Stimulated activated CD4-positive, alpha-beta T cell treated with anti-CD3 and anti-CD28 coated beads, Interleukin-4, amount 100 ng/mL, for 24 hours (primary cell): ENCODE measurements at places on chromosomes 16 and 17.
A peak's percentile ranks its signal among the peaks of the same experiment; 100 is the strongest.

- no peak for DNase-seq
These were observed 17.1 kb downstream of the DGKE start for GRCh38 chr17:56851008-56851407.

DNA sequence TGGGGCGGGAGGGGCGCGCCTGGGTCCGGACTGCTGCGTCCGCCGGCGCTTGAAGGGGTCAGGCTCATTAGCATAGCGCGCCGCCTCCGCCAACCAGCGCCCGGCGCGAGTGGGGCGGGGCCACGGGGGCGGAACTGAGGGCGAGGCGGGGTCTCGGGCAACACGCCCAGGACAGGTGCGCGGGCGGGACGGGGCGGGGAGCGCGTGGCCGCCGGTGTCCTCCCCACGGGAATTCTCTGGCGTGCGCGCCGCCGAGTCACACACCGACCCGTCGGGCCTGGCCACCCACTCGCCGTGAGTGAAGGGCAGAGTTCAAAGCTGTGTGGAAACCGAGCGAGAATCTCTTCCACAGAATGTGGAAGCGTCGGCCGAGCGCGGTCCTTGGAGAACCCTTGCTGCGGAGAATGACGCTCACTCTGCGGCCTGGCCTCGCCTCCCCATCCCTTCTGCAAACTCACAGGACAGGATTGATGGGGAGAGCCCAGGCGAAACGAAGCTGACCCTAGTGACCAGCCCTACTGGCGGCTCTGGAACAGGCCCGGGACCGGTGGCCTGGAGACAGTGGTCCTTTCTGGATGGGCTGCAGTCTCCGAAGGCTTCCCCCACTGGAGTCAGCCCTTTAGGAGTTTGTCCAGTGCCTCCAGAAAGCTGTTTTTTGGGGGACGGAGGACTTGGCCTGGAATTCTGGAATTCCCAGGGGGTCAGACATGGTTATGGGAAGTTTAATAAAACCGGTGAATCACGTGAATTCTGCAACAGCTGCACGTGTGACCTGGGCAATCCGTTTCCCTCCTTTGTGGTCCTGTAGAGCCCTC is at the start of gene SNAI3:
Gene SNAI3 (minus strand): TSS at position 69 of the 815 bp plus-strand sequence. CDS start 101 bp downstream, outside the sequence.
- peak; percentile 85 for DNase-seq

DNA sequence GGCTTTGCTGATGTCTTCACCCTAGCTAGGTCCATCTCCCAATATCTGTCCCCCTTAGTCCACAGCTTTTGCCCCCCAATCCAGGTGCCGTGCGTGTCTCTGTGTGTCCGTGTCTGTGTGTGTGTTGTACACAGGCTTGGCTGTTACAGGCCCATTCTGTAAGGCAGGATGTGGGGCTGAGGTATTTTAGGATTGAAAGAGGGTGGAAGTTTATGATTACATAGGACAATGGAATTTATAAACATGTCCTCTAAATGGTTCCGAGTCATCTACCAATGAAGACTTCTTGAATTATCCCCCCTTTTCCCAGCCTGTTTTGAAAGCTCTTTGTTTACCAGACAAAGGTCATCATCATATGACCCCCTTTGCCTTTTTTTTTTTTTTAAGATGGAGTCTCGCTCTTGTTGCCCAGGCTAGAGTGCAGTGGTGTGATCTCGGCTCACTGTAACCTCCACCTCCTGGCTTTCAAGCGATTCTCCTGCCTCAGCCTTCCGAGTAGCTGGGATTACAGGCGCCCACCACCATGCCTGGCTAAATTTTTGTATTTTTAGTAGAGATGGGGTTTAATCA is 21.9 kb downstream of the ACE start:
- DNase-seq: no peak

GRCh38 chr17:12982224-12982623 is 35.6 kb downstream of the ELAC2 start:
- no peak for DNase-seq

GRCh38 chr17:70855401-70856054 is 686.2 kb downstream of the KCNJ2 start:
- no peak for DNase-seq
